ENCODE measurements at places on chromosomes 6 and 20.

DNA sequence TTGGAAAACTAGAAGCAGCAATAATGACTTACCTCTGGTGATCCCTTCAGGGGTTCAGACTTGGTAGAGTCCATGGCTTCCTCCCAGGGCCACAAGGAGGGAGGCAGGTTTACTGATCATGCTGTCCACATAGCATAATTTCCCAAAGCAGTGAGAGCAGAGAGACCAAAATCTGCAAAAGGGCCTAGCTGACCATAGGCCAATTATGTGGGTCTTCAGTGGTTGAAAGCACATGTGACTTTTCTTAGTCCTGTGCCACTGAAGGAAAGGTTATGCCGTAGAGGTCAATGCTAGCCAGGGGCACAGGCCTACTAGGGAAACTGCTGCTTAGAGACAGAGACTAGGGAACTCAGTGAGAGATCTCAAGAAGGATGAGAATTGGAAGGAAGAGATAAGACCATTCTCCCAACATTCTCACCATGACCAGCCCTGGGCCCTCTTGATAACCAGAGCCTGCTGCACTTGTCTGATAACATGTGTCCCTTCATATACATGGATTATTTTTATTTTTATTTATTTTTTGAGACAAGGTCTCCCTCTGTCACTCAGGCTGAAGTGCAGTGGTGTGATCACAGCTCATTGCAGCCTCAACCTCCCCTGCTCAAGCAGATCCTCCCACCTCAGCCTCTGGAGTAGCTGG, 2.0 kb upstream of the GTPBP2 start:
- DNase-seq = no peak

- no peak for DNase-seq
Observed at GRCh38 chr20:54713727-54714126, 238.3 kb downstream of the DOK5 start.

GRCh38 chr6:72064399-72064975, 178.1 kb downstream of the RIMS1 start:
- DNase-seq = no peak

- DNase-seq = no peak
Observed at GRCh38 chr20:22381812-22382416, 202.5 kb downstream of the FOXA2 start.

Measured in activated CD4-positive, alpha-beta T cell treated with anti-CD3 and anti-CD28 coated beads, Interleukin-2, amount 50 U/mL, for 1 hour (primary cell).